Foreskin fibroblast (primary cell): ENCODE measurements at places on chromosomes 11 and 22.

GRCh38 chr22:29231971-29232959 is 26.6 kb downstream of the EMID1 start:
- no peak for DNase-seq

DNA sequence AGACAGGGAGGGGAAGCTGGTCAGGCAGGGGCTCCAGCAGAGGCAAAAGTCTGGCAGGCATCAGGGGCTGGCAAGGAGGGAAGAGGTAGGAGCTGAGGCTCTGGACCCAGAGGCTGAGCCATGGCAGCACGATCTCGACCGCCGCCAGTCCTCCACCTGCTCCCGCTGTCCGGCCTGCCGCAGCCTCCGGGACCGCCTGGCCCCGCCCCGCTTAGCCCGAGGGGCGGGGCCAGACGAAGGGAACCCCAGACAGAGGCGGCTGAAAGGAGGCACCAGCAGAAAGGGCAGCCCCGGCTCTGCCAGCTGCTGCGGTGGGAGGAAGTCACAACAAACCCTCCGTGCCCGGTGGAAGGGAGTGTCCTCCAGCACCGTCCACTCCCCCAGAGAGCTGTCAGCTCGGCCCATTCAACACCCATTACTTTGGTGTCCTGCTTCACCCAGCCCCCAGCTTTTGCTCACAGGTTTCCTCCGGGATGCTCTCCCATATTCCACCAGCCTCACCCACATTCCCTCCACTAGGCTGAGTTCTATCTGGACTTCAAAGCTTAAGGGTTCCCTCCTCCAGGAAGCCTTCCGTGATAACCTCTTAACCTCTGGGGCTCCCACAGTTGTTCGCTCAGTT is at the start of gene MFNG:
TSS of gene MFNG (minus strand) at position 161 of the 622 bp plus-strand sequence. CDS start 207 bp downstream, outside the sequence.
- DNase-seq: peak; percentile 30

DNA sequence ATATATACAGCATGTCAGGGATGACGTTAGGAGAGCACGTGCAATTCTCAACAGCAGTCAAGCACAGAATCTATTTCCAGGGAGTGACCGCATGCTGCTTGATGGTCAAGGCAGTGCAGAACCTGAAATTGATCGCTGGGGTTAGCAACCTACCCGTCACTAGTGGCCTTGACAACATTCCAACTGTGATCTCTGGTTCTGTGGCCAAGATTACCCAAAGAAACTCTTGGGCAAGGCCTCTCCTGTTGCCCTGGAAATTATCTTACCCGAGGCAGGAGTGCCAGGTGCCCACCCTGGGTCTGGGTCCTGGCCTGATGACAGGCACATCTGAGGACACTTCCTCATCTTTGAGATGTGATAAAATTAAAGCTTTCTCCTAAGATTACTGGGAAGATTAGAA is 2.2 kb downstream of the TM7SF2 start:
- DNase-seq: no peak

- DNase-seq: no peak
These were observed 59.2 kb upstream of the PRODH start for GRCh38 chr22:18995327-18995711.

GRCh38 chr11:2443881-2444820 is at the start of gene TRPM5:
Gene TRPM5, minus strand, starts transcription at chr11:2444514. Its CDS starts 21,478 bp downstream, at chr11:2423036.
- no peak for DNase-seq

DNA sequence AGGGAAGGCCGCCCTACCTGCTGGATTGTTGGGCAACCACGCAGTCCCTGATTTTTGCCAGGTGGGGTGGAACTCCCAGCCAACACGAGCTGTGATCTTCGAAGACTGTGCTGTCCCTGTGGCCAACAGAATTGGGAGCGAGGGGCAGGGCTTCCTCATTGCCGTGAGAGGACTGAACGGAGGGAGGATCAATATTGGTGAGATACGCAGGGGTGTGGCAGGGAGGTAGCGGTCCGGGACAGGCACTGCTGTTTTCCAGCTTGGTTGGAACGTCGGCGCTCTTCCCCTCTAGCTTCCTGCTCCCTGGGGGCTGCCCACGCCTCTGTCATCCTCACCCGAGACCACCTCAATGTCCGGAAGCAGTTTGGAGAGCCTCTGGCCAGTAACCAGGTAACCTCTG is 7.6 kb downstream of the ACAD8 start:
- DNase-seq: no peak

DNA sequence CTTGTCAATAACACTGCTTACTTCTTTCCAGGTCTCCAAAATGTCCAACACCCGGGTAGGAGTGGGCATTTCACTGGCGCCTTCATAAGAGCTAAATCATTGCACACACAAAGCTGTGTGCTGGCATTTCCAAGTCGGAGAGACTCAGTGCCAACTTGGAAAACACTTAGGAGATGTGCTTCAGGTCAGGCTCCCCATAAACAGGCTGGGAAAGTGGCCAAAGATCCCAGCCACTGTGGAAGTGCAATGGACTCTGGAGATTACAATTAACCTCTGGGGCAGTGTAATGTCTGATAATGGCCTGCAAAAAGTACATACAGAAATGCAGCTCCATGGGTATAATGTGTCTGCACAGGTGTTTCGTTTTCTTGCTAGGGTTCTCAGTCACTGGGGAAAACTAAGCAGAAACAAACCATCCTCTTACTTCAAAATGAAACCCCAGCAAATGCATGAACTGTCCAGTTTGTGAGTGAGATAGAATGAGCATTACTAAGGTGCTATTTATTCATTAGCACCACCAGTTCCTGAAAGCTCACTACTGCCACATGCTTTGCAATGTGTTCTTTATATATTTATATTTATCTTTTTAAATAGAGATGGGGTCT is 79.0 kb downstream of the ABTB2 start:
- DNase-seq: no peak

- no peak for DNase-seq
These were observed 13.6 kb upstream of the ABCC8 start for GRCh38 chr11:17490232-17490631.

- no peak for DNase-seq
These were observed 473.7 kb downstream of the JRKL start for GRCh38 chr11:96863520-96863919.

- no peak for DNase-seq
These were observed 143.7 kb downstream of the PKNOX2 start for GRCh38 chr11:125308246-125308645.

DNA sequence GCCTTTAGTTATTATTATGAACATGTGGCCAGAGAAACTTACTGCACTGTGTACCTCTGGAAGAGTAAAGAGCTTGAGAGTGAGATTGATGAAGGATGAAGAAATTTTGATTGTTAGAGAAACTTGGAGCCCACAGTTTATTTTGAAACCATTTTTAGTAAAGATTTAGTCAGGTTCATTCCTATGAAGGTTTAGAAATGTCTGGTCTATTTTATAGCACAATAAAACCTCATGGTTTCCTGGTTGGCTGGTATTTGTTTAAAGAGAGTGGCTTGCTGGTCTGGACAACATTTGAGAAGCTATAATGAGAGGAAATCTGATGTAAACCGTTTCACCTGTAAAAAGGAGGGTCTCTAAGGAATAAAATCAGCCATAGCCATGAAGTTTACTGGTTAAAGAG is 8.8 kb upstream of the PDE3B start:
- no peak for DNase-seq

DNA sequence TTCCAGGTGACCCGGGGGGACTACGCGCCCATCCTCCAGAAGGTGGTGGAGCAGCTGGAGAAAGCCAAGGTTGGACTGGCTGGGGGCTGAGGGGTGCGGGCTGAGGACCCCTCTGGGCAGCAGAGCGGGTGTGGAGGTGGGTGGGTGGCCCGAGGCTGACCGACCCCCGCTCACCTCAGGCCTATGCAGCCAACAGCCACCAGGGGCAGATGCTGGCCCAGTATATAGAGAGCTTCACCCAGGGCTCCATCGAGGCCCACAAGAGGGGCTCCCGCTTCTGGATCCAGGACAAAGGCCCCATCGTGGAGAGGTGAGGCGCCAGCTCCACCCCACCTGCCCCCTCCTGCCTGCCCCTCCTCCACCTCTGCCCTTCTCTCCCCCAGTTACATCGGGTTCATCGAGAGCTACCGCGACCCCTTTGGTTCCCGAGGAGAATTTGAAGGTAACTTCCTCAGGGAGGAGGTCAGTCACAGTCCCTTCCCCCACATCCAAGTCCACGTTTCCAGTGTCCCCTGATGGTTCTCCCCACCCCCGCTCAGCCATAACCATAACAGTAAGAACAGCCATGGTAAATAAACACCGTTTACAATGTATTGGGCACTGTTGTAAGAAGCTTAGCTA is 11.2 kb downstream of the DPP3 start:
- DNase-seq: no peak

DNA sequence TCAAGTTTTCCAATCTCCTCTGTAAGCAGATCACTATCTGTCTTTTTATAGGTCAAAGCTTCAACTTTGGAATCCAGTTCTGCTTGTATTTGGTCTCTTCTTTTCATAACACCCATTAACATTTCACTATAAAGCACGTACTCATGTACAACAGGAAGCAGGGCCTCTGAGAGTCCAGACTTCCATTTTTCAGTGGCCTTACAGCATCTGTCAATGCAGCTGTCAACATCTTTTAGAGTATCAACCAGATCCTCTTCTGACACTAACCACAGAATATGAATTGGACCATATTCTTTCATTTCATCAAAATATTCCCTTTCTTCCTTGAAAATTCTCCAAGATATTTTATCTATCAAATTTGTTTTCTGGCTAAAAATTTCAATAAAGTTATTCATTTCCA is 24.7 kb upstream of the SLN start:
- DNase-seq: no peak

DNA sequence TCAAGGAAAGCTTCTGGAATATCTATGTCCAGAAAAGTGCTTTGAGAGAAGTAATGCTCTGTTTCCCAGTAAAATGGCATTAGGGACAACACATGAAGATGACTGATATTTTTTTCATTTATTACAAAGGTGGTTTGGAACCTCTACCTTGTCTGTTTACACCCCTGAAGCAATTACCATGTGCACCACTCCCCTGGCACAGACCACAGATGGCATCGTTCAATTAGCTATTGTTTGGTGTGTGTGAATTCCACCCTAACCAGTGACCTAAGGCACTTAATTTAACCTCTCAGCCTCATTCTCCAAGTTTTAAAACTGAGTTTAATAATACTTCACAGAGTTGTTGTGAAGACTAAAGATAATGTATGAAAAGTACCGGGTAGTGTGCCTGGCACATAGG is 127.6 kb upstream of the BMAL1 start:
- no peak for DNase-seq

- DNase-seq: no peak
These were observed 1256.1 kb upstream of the CNTN5 start for GRCh38 chr11:97764605-97765004.

GRCh38 chr22:32407312-32407711 is 4.7 kb downstream of the RTCB start:
- no peak for DNase-seq

- DNase-seq: peak; percentile 32
These were observed 26.9 kb upstream of the LDHA start for GRCh38 chr11:18367431-18367830.

- peak; percentile 91 for DNase-seq
These were observed 4.3 kb upstream of the OSBPL5 start for GRCh38 chr11:3169255-3170043.

DNA sequence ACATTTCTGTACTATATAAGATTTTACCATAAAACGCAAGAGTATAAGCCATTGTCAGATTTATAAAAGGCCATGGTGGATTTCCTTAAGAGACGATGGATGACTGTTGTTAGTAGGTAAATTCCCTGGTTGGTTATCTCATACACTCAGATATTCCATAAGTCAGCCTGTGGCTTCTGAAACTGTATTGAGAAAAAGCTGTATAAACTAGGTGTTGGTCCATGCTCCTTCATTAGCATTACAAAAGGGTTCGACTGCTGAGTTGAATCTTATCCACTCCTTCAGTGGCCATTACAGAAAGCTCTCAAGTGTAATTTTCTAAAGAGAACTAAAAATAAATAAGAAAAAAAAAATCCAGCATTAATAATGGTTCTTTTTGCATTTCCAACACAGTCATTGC is 5.3 kb downstream of the GRAP2 start:
- no peak for DNase-seq

GRCh38 chr22:20577549-20577975 is 70.2 kb downstream of the MED15 start:
- no peak for DNase-seq

- no peak for DNase-seq
These were observed 53.5 kb downstream of the ENTHD1 start for GRCh38 chr22:39839917-39840510.

- DNase-seq: no peak
These were observed 54.3 kb downstream of the SYTL2 start for GRCh38 chr11:85756401-85757200.

DNA sequence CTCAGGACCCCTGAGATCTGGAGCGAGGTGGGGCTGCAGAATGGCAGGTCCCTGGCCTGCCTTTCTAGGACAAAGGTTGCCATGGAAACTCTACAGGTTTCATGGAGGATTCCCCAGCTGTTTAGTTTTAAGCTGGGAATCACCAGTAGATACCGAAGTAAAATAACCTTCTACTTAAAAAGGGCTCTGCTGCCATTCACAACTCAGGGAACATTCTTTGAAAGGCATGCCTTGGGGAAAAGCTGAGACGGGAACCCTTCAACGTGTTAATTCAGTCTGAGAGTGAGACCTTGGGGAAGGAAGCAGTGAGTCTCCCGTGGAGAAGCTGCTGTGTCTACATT is 493.3 kb downstream of the BRD1 start:
- no peak for DNase-seq

GRCh38 chr22:41636467-41636866 is 15.4 kb downstream of the XRCC6 start:
- peak; percentile 55 for DNase-seq

DNA sequence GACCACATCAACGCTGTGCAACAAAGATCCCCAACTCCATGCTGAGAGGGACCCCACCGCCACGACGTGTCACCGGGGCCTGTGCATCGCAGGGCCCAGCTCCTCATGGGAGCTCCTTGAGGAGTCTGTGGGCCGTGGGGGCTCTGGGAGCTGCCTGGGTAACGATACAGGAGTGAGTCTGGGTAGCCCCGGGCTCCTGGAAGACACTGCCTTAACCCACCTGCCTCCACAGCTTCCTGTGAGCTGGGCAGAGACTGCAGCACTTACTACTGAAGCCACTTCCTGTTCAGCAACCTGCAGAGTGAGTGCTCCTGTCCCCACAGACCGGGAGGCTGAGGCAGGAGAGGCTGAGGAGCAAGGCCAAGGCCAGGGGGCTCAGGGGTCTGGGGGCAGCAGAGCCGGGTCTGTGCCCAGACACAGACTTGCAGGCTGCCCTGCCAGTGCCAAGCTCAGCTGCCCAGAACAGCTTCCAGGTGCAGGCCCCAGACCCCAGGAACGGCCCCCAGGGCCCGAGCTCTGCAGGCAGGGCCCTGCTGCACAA is 226.7 kb downstream of the BRD1 start:
- no peak for DNase-seq

GRCh38 chr11:46414466-46414796 is 22.9 kb upstream of the CHRM4 start:
- no peak for DNase-seq
